ELR (cell line): ENCODE measurements at places on chromosomes 13 and 19.

DNA sequence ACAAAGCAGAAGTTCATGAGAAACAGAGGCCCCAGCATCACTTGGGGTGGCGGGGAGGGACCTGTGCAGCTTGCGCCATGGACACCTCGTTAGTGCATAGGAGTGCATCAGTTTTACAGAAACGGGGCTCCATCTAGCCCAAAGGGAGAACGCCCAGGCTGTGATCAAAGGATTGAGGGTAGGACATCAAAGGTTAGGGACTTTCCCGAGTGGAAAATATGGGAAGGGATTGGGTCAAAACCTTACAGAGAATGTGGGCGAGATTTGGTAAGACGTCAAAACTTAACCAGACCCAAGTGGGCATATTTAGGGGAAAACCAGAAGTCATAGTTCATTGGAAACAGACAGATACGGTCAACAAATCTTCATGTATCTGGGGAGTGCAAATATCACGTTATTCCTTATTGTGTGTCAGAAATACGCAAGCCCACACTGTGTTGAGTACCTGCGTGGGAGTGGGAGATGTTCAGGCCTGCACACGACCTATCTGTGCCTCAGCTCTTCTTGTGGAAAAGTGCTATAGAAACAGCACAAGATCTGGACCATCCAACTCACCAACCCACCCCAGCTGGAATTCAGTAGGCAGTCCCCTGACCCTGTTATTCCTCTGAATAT, 9.4 kb upstream of the GRAMD1A start:
- DNase-seq = no peak

DNA sequence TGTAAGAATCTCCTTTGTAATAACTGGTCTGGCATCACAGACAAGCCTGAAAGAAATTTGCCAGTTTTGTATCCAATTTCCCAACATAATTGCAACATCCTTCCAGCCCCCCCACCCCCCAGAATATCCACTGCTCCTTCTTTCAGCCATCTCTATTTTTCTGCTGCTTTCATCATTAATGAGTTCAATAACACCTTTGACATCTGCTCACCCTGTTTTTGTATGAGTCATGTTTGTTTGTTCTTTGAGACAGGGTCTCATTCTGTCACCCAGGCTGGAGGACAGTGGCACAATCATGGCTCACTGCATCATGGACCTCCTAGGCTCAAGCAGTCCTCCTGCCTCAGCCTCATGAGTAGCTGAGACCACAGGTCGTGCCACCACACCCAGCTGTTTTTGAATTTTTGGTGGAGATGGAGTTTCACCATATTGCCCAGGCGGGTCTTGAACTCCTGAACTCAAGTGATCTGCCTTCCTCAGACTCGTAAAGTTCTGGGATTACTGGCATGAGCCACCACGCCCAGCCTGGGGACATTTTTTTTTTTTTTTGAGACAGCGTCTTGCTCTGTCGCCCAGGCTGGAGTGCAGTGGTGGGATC, 7.0 kb upstream of the ZC3H4 start:
- DNase-seq = no peak

DNA sequence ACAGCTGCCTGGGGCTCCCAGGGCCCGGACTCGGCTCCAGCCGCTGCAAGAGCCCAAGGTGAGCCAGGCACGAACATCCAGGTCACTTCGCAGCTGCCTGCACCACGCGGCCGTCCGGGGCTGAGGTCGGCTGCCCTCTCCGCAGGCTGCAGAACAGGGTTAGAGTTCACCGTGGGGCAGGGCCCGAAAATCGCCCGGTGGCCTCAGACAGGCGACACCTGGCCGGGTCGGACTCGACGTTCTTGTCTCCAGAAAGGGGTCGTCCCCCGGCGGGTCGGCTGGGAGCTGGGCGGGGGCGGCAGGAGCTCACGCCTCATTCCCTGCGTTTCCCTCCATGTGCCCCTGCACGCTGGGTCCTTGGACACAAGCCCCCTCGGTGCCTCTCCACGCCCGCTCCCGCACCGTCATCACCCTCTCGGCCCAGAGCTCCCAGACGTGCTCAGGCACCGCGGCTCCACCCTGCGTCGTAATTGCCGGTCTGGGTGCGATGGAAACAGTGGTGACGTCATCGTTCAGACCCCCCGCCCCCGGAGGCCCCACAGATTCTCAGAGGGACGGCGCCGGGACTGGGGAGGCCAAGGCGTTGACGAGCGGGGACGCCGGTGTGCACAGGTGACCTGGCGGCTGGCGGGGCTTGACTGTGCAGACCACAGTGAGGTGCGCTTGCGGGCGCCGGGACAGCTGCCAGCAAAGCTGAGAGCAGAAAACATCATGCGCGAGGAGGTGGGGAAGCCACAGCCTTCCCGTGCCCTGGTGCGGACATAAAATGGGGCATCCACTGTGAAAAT, 4.0 kb upstream of the GRIN3B start:
- peak; percentile 71 for DNase-seq

- DNase-seq = no peak
Measured at GRCh38 chr13:41568972-41569351, 111.6 kb downstream of the RGCC start.

DNA sequence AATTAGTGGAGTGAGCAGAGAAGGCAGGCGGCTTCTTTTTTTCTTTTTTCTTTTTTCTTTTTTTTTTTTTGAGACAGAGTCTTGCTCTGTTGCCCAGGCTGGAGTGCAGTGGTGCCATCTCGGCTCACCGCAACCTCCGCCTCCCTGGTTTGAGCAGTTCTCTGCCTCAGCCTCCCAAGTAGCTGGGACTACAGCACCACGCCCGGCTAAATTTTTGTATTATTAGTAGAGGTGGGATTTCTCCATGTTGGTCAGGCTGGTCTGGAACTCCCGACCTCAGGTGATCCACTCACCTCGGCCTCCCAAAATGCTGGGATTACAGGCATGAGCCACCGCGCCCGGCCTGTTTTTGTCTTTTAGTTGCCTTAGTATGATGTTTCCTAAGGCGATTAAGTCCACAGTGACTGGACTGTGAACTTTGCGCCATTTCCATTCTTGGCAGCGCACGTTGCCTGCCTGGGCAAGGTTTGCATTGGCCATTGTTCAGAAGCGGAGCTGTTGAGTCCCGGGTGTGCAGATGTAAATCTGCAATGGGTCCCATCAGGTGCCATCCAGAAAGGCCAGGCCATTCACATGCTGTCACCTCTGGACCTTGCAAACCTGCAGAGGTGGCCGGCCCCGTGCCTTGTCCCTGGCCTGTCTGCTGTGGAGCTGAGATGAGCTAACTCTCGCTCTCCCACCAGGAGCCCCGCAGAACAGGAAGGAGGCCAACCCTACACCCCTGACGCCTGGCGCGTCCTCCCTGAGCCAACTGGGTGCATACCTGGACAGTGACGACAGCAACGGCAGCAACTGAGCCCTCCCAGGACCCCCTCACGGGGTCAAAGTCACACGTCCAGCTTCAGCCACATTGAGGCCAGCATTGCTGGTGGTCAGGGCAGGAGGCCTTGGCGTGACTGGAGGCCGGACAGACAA, 10.9 kb upstream of the SHD start:
- DNase-seq = no peak

GRCh38 chr13:94966422-94966955, 254.1 kb upstream of the SOX21 start:
- DNase-seq = no peak

DNA sequence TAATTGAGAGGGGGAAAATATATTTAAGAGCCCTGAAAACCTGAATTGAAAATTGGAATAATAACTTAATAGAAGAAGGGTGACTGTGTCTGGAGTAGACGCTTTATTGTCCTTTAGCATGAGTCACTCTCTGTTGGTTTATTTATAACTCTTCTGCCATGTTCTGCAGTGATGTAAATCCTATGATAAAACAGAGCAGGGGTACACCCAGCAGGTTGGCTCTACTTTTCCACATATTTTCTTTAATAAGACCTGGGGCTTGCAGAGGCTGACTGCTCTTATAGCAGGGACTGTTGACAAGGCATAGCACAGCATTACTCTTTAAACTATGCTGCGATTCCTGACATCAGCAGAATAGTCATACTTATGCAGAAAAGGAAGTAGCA, 389.9 kb upstream of the PCDH9 start:
- DNase-seq = peak; percentile 76

DNA sequence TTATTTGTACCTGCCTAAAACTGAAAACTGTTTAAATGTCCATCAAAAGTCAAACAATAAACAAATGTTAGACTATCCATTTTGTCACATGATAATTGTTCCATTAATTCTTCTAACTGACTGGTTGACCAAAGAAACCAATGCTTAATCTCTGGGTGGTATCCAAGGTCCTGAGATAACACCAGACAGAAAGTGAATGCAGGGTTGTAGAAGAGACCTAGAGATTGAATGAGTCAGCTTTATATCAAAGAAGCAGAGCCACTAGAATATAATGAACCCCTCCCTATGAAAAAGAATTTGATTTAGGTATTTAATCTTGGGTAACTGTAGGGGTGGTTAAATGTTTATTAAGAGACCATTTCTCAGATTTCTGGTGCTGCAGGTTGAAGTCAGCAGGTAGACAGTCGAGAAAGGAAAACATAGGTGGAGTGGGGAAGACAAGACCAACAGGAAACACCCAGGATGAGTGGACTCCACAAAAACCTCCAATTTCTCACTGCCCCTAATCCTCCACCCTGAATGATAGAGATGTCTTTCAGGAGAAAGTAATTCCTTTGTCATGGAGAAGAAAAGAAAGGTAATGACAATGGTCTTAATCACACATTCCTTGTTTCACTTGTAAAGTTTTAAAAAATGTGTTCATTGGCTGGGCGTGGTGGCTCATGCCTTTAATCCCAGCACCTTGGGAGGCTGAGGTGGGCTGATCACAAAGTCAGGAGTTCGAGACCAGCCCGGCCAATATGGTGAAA, 536.4 kb downstream of the IRS2 start:
- peak; percentile 29 for DNase-seq

DNA sequence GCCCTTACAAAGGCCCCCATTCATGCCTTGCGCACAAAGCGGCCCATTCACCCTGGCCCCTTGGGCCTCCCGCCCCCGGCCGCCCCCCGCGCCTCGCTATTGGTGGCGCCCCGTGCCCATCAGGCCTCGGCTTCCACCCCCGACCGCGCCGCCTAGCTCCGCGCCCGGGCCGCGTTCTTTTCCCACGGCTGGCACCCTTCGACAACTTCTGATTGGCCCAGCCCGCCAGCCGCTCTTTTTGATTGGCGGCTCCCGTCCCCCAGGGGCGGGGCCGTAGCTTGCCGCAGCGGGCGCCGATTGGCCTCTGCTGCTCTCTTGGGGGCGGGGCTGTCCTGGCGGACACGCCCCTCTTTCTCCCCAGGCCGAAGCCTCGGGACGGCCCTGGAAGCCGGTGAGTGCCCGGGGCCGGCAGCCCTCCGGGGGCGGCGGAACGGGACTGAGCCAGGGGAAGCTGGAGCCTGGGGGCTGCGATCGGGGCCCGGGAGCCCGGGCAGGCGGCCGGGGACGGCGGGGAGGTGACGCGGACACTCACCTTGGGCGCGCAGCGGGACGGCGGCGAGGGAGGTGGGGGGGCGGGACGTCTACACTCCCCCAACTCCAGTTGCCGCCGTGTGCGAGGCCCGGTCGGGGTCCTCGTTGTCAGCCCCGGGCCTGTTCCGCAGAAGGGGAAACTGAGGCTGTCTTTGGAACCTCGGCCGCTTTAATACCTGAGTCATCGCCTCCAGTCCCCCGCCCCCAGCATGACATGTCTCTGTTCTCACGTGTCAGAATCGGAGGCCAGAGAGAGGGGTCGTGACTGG, at the start of gene MYH14:
TSS of gene MYH14 (plus strand) at position 342 of the 800 bp plus-strand sequence. CDS start 6,744 bp downstream, outside the sequence.
- DNase-seq = no peak

DNA sequence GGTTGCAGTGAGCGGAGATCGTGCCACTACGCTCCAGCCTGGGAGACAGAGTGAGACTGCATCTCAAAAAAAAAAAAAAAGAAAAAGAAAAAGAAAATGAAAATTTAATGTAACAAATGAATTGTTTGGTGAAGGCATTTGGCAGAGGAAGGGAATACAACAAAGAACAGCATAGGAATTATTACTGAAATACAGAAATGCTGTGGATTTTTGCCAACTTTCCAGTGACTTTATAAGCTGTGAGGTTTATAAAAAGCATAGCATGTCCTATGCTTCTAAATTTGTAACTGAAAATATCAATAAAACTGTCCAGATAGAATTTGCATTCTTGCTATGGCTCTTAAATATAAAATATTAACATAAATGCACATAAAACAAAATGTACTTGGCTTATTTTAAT, 112.9 kb upstream of the IRS2 start:
- no peak for DNase-seq

DNA sequence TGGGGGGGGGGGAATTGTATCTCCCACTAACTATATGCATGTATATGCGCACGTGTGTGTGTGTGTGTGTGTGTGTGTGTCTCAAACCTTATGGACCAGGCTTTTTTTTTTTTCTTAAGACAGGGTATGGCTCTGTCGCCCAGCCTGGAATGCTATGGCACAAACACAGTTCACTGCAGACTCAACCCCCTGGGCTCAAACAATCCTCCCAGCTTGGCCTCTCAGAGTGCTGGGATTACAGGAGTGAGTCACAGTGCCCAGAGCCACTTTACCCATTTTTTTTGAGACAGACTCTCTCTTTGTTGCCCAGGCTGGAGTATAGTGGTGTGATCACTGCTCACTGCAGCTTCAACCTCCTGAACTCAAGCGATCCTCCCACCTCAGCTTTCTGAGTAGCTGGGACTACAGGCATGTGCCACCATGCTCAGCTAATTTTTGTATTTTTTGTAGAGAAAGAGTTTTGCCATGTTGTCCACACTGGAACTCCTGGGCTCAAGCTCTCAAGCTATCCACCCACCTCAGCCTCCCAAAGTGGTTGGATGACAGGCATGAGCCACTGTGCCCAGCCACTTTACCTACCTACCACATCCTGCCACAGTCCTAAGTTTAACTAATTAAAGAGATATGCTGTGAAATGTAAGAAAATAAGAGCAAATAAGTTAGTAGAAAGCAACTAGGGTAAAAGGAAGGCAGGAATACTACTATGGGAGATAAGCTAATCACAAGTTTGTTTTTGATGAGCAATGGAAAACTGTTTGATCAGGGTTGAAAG, 2.4 kb downstream of the ZMYM5 start:
- peak; percentile 83 for DNase-seq

GRCh38 chr19:18742838-18743783, 48.0 kb downstream of the COMP start:
- no peak for DNase-seq

- no peak for DNase-seq
Measured at GRCh38 chr19:21047716-21048115, 27.3 kb downstream of the ZNF430 start.

DNA sequence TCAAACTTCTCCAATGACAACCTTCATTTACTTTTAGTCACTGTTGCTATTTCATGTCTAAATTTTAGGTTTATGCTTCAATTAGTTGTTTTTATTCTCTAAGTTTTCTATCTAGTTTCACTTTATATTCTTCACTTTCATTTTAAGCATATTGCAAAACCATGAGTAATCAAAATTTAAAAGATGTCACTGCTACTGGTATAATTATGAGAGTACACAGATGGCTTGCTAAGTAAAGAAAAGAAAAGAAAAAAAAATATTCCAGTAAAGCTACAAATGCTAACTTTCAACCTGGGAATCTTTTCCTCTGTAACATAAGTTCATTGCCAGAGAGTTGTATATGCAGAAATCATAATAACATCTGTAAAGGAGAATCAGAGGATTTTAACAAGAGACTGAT, 1624.7 kb downstream of the PCDH9 start:
- no peak for DNase-seq

- DNase-seq = peak; percentile 27
Measured at GRCh38 chr19:37227996-37228395, 10.0 kb downstream of the ZNF383 start.

- no peak for DNase-seq
Measured at GRCh38 chr13:44242766-44243165, 130.9 kb upstream of the SERP2 start.

- DNase-seq = no peak
Measured at GRCh38 chr19:35177377-35178274, 23.1 kb downstream of the FXYD5 start.

GRCh38 chr13:67821606-67822005, 591.5 kb upstream of the PCDH9 start:
- no peak for DNase-seq

- peak; percentile 6 for DNase-seq
Measured at GRCh38 chr13:38309397-38309796, 40.3 kb upstream of the UFM1 start.
